Spleen (tissue), 13 donors: ENCODE measurements at places on chromosomes 7 and 10.
A peak's percentile ranks its signal among the peaks of the same experiment; 100 is the strongest.

GRCh38 chr10:122112625-122113160, 123.7 kb downstream of the TACC2 start:
- DNase-seq = peak; percentile 78

GRCh38 chr7:69012149-69012548, 586.1 kb upstream of the AUTS2 start:
- no peak for DNase-seq

GRCh38 chr10:93363891-93364648, 118.1 kb downstream of the MYOF start:
- DNase-seq = peak; percentile 81

GRCh38 chr7:49112647-49113046, 188.3 kb downstream of the CDC14C start:
- DNase-seq = no peak

GRCh38 chr7:2288503-2288902, 25.7 kb downstream of the SNX8 start:
- no peak for DNase-seq

- no peak for DNase-seq
These were observed 28.9 kb downstream of the PHYH start for GRCh38 chr10:13270877-13271551.

DNA sequence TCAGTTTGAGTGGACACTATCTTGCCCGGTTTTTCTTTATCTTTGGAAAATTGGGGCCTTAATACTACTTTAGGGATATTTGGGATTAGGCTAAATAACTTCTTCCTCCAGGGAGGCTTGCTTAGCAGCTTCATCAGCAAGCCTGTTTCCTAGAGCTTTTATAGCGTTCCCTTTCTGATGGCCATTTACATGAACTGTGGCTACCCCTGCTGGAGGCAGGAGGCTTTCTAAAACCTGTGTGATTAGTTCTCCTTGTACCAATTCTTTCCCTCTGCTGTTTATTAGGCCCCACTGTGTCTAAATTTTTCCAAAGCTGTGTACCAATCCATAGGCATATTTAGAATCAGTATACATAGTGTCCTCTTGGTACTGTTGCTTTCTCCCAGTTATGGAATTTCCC, 61.7 kb upstream of the CNTNAP2 start:
- DNase-seq = no peak

DNA sequence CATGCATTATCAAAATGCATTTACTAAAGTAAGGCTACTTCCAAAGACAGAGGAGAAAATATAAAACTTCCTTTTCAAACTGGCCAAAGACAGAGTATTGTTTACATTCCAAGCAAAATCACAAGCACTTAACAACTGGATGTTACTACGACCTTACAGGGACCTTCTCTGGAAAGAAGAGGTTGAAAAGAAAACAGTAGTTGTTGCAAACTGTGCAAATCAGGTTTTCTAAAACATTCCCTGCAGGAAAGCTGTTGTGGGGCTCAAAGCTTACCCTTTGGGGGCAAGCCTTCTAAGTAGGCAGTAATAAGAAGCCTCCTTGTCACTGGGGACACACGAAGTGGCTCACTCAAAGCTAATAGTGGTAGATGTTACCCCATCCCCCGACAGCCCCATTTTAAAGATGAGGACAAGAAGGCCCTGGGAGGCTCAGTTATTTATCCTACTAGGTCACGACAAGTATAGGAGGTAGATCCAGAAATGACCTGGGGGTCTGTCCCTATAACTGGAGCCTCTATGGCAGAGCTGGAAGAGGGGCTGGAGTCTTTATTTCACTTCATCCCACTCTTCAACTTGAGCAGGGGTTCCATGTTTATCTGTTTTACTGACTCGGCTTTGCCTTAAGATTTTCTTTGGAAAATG, 46.6 kb downstream of the ATXN7L1 start:
- DNase-seq = no peak

GRCh38 chr10:49679480-49679893, at the start of gene C10orf53:
TSS of gene C10orf53 (plus strand) at chr10:49679651. CDS start at chr10:49679698, 47 bp downstream.
- no peak for DNase-seq

GRCh38 chr10:69125554-69125953, 1.6 kb downstream of the VPS26A start:
- no peak for DNase-seq

DNA sequence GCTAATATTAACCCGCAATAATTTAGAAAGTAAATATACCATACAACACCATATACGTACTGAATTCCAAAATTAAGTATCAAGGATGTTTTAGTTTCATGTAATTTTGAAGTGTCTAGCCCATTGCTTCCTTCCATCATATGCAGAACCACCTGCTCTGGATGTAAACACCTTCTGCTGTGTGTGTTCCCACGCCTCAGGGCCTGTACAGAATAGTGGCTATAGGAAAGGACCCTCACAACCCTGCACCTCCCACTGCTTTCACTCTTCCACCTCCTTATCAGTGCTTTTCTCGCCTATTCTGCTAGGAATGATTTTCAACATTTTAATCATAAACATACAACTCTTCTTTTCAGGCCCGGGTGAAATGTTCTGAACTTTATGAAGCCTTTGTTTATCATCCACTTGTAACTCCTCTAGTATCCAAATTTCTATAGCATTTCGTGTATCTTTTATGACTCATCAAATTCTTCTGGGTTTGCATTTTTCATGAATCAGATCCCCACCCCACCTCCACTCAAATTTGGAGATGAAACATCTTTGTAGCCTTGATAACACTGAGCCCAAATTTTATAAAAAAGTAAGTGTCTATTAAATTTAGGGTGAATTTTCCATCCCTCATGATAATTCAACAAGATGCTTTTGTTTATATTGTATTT, 1106.8 kb upstream of the C7orf33 start:
- no peak for DNase-seq

DNA sequence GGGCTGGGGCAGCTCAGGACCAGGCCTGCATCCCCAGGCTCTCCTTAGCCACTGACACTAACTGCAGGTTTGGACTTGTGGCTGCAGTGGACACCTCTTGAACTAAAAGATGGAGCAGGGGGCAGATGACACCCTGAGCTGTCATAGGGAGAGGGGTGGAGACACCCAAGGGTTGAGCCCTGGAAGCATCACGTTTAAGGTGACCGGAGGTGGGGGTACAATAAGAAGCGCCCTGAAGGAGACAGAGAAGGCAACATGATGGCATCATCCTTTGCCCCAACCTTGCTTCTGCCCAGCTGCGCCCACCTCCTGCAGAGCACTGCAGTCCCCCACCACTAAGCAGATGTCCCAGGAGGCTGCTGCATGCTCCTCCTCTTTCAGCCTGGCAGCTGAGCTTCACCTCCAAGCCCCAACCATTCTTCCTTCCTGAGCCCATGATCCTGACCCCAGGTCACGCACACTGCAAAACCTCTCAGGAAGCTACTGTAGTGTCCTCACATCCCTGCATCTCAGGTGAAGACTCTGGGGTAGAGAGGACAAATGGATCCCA, 25.5 kb downstream of the OGDHL start:
- DNase-seq = no peak

- no peak for DNase-seq
These were observed 34.6 kb downstream of the BAZ1B start for GRCh38 chr7:73487486-73487885.

- DNase-seq = no peak
These were observed 62.1 kb downstream of the CUX1 start for GRCh38 chr7:101879565-101879964.

- no peak for DNase-seq
These were observed 6.6 kb upstream of the ZNF22 start for GRCh38 chr10:44993922-44994751.

- no peak for DNase-seq
These were observed 40.0 kb upstream of the LOXL4 start for GRCh38 chr10:98307916-98308541.

GRCh38 chr10:45403151-45403550, 29.1 kb downstream of the ALOX5 start:
- DNase-seq = no peak

GRCh38 chr7:151631953-151632749, 112.5 kb upstream of the RHEB start:
- peak; percentile 98 for DNase-seq

GRCh38 chr7:76513817-76514799, 3.8 kb downstream of the UPK3B start:
- peak; percentile 62 for DNase-seq

GRCh38 chr7:92854501-92855238, 18.3 kb upstream of the CDK6 start:
- DNase-seq = no peak
